ENCODE measurements at places on chromosomes 16 and 17. TPM values are rescaled to one million over a fixed set of nuclear protein-coding genes. Genes with fewer than 3 reads are reported as not detected.

DNA sequence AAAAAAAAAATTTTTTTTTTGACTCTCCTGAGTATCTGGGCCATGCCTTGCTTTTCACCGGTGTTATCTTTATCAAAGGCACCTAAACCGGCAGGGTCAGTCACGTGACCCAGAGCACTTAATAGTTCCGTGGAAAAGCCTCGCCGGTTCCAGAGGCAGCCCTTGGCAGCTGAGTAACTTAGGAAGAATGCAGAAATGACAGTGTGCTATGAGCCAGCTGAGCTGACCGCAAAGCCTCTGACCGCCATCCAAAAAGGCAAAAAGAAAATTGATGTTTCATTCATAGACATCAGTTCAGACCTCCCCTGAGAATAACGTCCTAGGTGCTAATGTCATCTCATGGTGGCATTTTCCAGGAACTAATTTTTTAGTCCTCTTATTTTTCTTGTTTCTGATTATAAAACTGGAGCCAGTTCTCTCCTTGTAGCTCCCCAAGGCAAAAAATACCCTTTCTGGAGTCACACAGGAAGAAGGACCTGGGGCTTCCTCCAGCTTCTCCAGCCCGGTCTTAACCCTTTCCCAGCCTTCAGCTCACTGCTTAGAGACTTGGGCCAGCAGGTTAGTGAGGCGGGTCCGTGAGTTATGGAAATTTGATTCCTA, 122.6 kb downstream of the SOCS1 start:
- H3K27ac ChIP-seq = peak overlapping the region; percentile 8
- DNase-seq = peak; percentile 67
- peaks cover 42% of the 10 kb centered on the region for H3K36me3 ChIP-seq
- H3K27me3 ChIP-seq = no peaks in the 10 kb centered on the region
- H3K4me1 ChIP-seq = peaks cover 58% of the 10 kb centered on the region

RCVRN gene
- total RNA-seq = not detected

DNA sequence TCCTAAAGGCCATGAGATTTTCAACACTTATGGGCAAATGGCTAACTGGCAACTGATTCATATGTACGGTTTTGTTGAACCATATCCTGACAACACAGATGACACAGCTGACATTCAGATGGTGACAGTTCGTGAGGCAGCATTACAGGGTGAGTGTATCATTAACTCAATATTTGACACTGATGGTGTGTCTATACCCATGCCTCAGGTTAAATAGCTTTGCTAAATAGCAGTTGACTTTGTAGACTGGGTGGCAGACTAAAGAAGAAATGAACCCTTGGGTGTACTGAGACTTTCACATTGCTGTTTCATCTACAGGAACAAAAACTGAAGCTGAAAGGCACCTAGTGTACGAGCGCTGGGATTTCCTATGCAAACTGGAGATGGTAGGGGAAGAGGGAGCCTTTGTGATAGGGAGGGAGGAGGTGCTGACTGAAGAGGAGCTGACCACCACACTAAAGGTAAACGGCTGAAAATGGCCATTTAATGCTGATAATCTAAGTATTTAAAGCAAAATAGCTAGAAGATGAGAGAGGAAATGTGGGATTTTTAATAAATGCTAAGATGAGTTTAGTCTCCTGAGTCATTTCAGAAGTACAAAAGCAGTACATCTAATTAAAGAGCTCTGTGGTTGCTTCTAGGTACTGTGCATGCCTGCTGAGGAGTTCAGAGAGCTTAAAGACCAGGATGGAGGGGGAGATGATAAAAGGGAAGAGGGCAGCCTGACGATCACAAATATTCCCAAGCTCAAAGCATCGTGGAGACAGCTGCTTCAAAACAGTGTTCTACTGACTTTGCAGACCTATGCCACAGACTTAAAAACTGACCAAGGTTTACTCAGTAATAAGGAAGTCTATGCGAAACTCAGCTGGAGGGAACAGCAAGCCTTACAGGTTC, 3.0 kb downstream of the SETD6 start:
- DNase-seq = no peak
- H3K36me3 ChIP-seq = peaks cover 59% of the 10 kb centered on the region
- H3K4me1 ChIP-seq = peaks cover 17% of the 10 kb centered on the region

DNA sequence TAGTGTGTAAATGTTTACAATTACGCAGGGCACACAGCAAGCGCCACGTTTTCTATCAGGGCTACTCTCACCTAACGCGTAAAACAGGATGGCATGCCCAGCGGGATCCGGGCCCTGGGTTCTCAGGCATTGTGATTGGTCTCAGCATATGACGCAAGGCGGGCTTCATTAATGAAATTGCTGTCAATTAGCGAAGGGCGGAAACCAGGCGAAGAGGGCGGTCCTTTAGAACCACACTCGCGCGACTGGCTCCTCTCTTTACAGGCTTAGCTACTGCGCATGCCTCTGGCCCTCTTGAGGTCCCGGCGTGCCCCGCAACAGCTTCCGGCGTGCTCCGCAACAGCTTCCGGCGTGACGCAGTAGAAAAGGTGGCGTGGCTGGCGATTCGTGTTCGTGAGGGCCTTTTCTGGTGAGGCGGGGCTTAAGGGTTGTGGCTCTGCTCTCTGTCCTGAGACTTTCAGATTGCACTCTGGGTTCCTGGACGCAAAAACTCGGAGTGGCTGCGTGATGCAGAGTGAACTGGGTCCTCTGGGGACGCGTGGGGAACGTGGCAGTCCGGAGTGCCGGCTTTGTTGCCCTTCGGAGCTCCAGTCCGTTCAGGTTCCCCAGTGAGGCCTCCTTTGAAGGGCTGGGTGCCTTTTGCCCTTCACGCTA, 9.2 kb downstream of the OR2C1 start:
- H3K36me3 ChIP-seq = peaks cover 13% of the 10 kb centered on the region
- peak; percentile 89 for DNase-seq
- H3K27me3 ChIP-seq = no peaks in the 10 kb centered on the region
- H3K4me3 ChIP-seq = peak overlapping the region; percentile 73
- H3K4me1 ChIP-seq = peaks cover 1% of the 10 kb centered on the region
- peak overlapping the region; percentile 78 for H3K27ac ChIP-seq

GRCh38 chr16:56964243-56965148, 2.7 kb downstream of the CETP start:
- H3K27ac ChIP-seq = peak overlapping the region; percentile 14
- DNase-seq = peak; percentile 99
- H3K36me3 ChIP-seq = no peaks in the 10 kb centered on the region
- no peak overlapping the region for H3K4me3 ChIP-seq
- H3K4me1 ChIP-seq = peaks cover 19% of the 10 kb centered on the region

DNA sequence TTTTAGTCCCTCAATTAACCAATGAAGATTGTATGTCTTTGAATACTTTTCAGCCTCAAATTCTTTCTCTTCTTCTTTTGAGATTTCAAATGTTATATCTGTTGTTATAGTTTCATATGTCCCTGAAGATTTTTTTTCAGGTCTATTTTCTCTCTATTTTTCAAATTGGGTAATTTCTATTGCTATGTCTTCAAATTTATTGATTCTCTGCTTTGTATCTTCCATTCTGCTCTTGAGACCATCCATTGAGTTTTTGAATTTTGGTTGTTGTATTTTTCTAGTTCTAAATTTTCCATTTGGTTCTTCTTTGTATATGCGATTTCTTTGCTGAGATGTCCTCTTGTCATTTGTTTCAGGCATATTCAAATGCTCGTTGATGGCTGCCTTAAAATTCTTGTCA, 26.7 kb downstream of the MAP2K6 start:
- peaks cover 2% of the 10 kb centered on the region for H3K4me1 ChIP-seq
- H3K27me3 ChIP-seq = no peaks in the 10 kb centered on the region
- no peak overlapping the region for H3K27ac ChIP-seq
- H3K36me3 ChIP-seq = no peaks in the 10 kb centered on the region
- DNase-seq = no peak

DNA sequence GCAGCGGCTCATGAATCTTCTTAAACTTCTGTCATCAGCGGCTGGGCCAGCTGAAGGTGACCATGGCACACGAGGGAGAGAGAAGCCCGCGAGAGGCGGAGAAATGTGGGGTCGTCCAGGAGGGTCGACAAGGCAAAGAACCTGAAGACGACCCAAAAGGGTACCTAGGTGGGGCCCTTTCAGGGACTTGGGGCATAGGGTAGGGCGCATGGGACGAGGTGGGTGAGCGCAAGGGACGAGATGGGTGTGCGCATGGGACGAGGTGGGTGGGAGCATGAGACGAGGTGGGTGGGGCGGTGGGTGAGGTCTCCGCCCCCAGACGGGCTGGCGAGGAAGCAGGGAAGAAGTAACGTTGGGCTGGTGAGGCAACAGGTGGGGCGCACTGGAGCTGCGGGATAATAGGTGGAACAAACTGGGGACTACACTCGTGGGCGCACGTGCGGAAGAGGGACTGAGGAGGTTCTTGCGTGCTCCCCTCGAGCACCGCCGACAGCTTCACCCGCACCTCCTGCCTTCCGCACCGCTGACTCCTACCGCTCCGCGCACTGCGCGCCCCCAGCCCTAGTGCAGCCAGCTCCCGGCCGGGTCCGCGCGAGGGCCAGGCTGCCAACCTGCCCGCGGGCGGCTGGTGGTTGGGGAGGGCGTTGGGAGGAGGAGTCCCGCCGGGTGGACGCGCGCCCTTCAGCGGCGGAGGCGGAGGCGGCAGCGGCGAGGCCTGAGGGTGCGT, 23.2 kb upstream of the CRYM start:
- H3K27ac ChIP-seq = peak overlapping the region; percentile 70
- peak overlapping the region; percentile 86 for H3K4me3 ChIP-seq
- no peaks in the 10 kb centered on the region for H3K36me3 ChIP-seq
- H3K27me3 ChIP-seq = peaks cover 26% of the 10 kb centered on the region
- peaks cover 25% of the 10 kb centered on the region for H3K4me1 ChIP-seq

SMTNL2 gene
- not detected for total RNA-seq

ZNF594 gene
- 12.1 TPM for total RNA-seq
